Stimulated activated CD8-positive, alpha-beta memory T cell treated with anti-CD3 and anti-CD28 coated beads, Interleukin-2, amount 100 ng/mL, for 48 hours (primary cell): ENCODE measurements at places on chromosomes 3 and 15.

GRCh38 chr15:49918121-49918520, 200.9 kb downstream of the ATP8B4 start:
- DNase-seq = no peak

- no peak for DNase-seq
Observed at GRCh38 chr3:16113704-16114103, 60.8 kb upstream of the GALNT15 start.

DNA sequence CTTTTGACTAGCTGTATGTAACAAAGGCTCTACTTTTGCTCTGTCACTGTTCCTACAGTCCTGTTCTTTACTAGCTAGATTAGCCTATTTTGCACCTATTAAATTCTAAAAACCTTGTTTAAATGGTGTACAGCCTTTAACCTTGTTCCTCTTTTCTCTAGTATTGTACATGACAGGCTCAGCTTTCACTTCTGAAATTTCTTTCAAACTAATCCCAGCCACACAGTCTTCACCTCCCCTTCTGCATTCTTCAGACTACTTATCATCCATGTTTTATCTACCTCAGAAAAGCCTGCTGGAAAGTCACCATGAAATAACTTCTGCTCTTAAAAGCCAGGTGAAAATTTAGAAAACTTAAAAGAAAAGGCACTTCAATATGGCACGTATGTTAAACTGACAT, 122.4 kb downstream of the NECTIN3 start:
- DNase-seq = no peak

- DNase-seq = no peak
Observed at GRCh38 chr3:53486961-53487654, 7.3 kb upstream of the CACNA1D start.

DNA sequence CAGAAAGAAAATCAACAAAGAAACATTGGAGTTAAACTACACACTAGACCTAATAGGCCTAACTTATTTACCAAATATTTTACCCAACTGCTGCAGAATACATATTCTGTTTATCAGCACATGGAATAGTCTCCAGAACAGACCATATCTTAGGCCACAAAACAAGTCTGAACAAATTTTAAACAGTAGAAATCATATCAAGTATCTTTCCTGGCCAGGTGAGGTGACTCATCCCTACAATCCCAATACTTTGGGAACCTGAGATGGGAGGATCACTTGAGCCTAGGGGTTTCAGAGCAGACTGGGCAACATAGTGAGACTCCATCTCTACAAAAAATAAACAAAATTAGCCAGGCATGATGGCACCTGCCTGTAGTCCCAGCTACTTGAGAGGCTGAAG, 18.1 kb upstream of the KPNA4 start:
- DNase-seq = no peak

GRCh38 chr3:127689266-127689860, 16.6 kb downstream of the ABTB1 start:
- DNase-seq = no peak

DNA sequence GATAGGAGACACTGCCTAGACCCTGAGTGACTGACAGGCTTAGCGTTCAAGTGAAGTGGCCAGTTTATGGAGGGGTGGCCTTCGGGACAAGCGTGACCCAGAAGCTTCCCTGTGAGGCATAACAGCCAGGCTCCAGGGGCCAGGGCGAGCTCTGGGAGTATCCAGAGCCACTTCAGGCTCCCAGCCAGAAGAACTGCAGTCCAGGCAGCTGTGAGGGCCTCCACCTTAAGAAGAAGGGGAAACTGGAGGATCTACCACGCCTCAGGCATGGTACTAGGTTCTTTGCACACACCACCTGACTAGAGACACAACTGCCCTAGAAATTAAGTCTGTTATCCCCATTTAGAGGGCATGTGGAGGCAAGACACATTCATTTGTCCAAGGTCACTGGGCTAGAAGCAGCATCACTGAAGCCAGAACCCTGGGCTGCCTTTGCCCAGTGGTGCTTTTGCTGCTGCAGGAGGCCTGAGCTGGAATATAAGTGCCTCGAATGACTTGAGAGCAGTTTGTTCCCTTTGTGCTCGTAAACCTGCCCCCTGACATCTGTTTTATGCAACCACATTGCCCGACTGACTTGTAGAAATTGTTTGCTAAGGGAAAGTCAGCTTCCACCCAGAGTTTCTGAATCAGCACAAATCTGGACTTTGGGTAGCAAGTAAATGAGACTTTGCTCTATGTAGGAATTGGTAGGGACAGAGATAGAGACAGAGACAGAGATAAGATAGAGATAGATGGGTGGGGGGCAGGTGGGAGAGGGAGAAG, 23.3 kb downstream of the RASGRF1 start:
- no peak for DNase-seq

- DNase-seq = no peak
Observed at GRCh38 chr15:85444122-85444745, 63.8 kb downstream of the AKAP13 start.

DNA sequence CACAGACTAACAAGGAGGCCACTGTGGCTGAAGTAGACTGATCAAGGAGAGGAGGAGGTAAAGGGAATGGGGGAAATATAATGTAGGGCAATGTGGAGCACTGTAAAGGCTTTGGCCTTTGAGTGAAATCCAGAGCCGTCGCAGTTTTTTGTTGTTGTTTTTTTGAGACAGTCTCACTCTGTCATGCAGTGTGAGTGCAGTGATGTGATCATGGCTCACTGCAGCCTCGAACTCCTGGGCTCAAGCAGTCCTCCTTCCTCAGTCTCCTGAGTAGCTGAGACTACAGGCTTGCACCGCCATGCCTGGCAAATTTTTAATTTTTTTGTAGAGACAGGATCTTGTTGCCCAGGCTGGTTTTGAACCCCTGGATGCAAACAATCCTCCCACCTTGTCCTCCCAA, 32.2 kb downstream of the PPP4R2 start:
- no peak for DNase-seq

GRCh38 chr3:152083135-152083534, 185.6 kb upstream of the MBNL1 start:
- DNase-seq = no peak

GRCh38 chr3:50120364-50121071, 31.8 kb downstream of the RBM5 start:
- no peak for DNase-seq

DNA sequence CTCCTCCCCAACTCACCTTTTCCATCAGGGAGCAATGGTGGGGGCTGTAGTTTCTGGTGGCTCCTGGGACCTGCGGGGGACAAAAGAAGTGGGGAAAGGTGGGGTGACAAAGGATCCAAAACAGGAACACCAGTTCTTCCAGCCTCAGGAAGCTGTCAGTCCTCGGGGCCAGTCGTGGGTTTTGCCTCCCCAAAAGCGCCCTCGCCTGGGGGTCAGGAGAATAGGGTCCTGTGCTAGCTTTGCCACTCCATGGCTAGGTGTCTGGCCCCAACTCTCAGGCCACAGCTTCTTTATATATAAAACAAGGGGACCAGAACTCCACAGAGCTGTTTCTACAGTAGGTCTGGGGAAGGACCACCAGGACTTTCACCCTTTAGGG, 4.0 kb downstream of the CCDC9B start:
- no peak for DNase-seq

DNA sequence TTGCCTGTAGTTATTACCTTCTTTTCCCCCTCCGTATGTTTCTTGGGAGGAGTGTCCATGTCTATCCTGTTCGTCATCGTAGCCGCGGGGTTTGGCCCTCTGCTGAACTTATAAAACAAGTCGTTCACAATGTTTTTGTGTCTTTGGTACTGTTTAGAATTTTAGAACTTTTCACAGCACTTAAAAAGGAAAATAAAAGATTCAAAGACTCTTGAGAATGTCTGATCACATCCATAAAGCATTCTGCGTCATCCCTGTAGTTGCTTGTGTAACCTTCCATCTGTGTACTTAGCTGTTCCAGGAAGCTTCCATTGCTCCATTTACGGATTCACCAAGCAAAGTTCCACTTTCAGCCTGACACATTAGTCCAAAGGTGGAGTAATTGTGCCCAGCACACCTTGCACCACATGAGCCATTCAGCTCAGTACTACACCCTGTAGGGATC, 677.1 kb upstream of the NR2F2 start:
- DNase-seq = no peak

- no peak for DNase-seq
Observed at GRCh38 chr15:51969728-51970127, 1.9 kb downstream of the LEO1 start.

- no peak for DNase-seq
Observed at GRCh38 chr3:40588406-40588805, 63.6 kb downstream of the ZNF621 start.

GRCh38 chr15:88641959-88642452, 3.2 kb downstream of the ISG20 start:
- no peak for DNase-seq

- no peak for DNase-seq
Observed at GRCh38 chr3:3615533-3615932, 183.7 kb upstream of the LRRN1 start.

DNA sequence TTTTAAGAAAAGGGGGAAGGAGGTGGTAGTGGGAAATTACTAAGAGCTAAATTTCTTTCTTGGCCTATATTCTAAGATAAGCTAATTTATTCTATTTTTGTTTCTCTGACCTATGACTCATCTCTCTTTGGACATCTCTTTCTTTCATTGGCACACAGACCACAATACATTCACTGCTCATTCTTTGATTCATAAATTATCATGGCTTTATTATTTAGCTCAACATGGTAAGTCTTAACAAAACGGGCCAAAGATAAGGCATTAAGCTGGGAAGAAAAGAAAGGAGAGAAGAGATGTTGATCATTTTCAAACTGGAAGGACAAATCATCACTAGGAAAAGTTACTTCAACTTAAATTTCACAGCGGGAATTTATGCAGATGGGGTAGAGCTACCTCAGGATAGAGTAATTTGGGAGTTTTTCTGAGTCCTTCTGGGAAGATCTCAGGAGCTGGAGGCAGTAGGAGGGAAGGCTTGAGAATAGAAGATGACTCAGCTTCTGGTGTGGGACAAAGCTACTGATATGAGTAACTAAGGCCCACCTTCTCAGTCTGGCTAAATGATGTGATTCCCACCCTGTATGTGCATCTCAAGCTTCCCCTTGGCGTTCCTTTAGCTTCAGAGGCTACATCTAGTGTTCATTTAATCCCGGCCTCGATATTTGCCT, 7.5 kb upstream of the ALCAM start:
- DNase-seq = no peak

GRCh38 chr3:42102571-42102970, 11.4 kb downstream of the TRAK1 start:
- DNase-seq = no peak

GRCh38 chr15:100099976-100100375, 241.8 kb downstream of the ADAMTS17 start:
- no peak for DNase-seq

- DNase-seq = no peak
Observed at GRCh38 chr3:193556841-193557240, 2.1 kb upstream of the ATP13A4 start.

- no peak for DNase-seq
Observed at GRCh38 chr3:194607592-194608389, 25.4 kb downstream of the TMEM44 start.

DNA sequence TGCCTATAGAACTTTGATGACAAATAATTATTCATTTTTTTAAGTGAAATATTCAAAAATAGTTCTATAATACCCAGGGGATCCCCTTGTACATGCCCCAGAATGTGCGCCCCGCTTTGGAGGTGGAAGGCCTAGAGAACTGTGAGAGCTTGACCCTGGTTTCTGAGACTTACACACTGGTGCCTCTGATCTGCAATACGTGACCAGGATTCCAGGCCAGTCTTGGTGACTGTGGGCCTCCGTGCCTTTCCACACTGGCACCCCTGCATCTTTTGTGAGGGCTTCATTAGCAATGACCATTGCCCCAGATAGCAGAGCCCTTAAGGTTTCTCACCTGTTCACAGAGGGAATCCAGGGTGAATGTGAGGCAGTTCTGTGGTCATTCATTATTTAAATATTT, 44.0 kb downstream of the CLSTN2 start:
- no peak for DNase-seq

DNA sequence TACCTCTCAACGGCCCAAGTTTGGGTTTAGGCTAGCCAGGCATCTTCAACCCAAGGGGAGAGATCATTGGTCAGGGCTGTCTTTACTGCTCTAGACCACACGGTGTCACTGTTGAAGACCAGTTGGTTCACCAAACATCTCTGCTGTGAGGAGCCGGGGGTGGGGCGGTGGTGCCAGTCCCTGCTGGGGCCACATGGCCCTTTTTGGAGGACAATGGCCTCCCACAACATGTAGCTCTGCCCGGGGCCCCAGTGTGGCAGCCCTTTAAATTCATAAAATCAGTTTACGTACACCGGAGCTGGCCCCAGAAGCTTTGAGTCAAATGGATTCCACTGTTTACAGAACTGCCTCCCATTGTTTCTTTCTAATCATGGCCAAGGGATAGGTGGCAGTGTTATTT, 19.1 kb upstream of the TM4SF18 start:
- DNase-seq = no peak

GRCh38 chr3:81782585-81782984, 21.1 kb upstream of the GBE1 start:
- no peak for DNase-seq

GRCh38 chr3:144053121-144053520, 81.5 kb downstream of the DIPK2A start:
- DNase-seq = no peak

GRCh38 chr15:68341760-68342725, 64.5 kb downstream of the FEM1B start:
- DNase-seq = no peak

- DNase-seq = no peak
Observed at GRCh38 chr3:124816206-124816605, 71.0 kb downstream of the ITGB5 start.

DNA sequence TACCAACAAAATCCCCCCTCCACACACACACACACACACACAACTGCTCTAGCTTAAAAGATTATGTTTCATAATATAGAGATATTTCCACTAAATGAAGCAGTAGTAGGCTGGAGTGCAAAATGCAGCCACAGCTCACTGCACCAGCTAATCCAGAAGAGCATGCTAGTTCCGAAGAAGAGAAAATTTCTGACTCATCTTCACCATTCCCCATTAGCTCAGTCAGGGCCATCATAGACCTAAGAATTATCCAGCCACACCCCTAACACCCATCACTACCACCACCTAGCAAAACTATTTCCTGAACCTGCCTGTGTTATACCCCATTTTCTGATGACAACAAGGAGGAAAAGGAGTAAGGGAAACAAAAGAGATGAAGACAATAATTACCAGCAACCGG, 67.1 kb upstream of the UBE2E2 start:
- DNase-seq = no peak

GRCh38 chr15:80188251-80188650, 35.5 kb downstream of the FAH start:
- no peak for DNase-seq

DNA sequence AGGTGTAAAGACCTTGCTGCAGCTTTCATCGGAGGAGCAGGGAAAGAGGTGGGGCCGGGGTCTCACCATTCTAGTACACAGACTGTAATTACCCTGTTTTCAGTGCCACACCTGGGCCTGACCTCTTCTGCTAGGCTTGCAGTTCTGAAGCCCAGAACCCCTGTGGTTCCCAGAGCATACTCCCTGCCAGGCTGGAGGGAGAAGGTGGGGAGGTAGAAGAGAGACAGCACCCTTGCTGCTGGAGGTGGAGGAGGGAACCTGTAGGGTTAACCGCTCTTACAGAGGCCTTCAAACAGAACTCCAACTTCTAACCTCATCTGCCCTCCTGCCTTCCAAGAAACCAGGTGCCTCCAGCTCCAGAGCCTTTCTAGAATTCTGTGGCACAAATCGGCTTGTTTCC, 27.0 kb downstream of the PCOLCE2 start:
- DNase-seq = no peak

- no peak for DNase-seq
Observed at GRCh38 chr15:51262463-51262862, 75.9 kb downstream of the CYP19A1 start.
